ENCODE measurements at places on chromosomes 11 and 22.
A peak's percentile ranks its signal among the peaks of the same experiment; 100 is the strongest.

DNA sequence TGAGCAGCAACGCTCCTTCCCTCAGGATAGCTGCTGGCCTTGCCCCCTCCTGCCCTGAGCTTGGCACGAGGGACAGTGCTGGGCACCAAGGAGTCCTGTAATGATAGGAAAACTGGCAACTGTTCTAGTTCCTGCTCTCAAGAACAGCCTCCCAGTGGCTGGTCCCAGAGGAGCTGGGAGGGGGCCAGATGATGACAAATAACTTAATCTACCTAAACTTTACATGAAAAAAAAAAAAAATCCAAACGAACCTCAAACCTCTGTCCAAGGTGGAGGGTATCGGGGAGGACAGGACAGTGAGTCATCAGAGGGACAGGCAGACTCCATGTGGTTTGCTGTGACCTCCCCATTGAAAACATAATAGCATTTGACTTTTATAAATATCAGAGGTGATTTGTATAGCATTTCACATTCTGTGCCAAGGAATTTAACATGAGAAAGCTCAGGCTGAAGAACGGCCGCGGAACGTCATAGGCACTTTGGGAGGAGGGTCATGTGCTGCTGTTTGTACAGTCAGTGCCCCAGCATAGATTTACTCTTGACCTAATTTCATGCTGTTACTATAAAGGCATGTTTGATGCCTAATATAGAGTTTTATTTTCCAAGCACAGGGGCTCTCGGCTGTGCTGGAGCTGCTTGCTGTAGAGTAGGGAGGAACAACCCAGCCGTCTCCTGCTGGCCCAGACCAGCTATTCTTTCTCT, 98.2 kb upstream of the NNMT start:
- no peak for DNase-seq

DNA sequence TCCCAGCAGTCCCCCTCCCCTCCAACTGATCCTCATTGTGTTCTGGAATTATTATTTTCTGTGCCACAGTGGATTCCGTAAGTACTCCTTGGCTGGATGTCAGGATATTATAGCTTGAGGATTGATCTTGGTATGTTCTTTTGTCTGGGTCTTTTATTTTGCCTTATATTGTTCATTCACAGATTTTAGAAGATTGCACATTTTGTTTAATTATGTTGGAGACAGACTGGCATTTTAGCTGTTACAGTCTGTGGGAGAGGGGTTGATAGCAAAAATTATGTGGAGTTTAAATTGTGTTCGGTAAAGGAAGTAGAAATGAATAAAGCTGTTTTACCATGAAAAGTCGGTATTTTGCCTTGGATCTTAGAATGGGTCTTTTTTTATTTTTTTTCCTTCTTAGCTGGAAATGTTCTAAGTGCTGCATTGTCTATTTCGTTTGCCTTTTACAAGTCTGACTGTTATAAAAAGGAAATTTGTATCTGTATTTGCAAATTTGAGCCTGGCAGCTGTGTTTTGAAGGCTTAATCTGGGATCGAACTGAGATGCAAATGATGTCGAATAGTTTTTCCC, 141.9 kb upstream of the TTC12 start:
- no peak for DNase-seq

GRCh38 chr22:44997060-44997459, 12.7 kb downstream of the PHF21B start:
- no peak for DNase-seq

DNA sequence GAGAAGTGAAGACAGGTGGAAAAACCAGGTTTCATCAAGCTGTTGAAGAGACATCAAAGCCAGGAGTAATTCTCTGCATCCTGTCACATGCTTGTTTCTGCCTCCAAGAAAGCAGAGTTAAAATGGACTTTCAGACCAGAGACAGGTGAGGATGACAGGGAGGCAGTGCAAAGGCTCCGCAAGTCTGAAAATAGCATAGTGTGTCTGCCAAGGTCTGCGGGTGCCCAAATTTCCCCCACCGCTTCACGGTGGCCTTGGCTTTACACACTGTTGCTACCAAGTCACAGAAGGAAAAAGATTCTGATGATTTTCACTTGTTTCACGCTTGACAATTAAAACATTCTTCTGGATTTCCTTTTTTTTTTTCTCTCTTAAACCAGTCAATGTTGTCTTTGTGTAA, 44.2 kb downstream of the SNX19 start:
- no peak for DNase-seq

GRCh38 chr11:104570078-104570701, 328.1 kb downstream of the CASP12 start:
- DNase-seq = no peak

DNA sequence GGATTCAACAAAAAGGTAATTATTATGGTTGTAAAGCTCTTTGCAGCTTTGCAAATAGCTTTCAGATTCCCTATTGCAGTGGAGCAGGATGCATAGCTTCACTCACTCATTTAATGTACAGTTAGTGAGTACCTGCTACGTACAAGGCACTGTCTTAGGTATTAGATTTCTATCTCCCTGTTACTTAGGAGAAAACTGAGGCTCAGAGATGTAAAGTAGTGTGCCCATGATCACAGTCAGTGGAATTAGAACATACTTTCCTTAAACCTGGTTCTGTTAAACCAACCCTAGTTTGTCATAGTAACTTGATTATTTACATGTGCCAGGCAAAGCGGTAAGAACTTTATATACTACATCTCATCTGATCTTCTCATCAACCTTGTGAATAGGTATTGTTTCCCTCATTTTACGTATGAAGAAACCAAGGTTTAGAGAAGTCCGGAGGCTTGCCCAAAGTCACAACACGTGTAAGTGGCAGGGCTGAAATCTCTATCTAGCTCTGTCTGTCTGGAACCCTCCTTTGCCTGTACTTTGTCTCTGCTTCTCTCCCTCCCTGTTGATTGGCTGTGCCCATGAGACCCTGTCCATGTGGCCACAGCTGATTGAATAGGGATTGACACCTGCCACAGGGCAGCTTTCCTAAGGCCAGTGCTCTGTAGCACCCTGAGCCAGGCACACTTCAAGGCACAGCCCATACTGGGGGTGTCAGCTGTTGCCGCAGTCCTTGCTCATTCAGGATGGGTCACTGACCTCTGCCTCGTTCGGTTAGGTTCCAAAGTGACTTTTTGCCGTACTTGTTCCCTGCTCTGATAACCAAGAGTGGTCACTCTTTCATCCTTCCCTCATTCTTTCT, 63.8 kb upstream of the PRSS23 start:
- DNase-seq = no peak

DNA sequence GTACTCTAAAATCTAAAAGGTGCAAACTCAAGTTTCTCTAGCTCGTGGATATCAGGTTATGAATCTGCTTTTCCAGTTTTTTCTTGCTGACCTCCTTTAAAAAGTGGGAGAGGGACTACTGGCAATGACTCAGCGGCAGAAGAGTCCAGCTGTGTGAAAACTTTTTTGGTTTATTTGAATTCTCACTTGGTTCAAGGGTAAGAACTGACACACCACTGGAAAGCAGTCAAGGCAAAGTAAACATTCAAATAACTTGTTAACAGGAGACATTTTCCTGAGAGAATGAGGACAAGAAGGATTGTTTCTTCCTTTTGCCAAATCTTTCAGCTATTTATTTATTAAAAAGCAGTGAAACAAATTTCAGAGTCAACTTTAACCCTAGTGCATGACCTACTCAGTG, 36.1 kb downstream of the CDON start:
- no peak for DNase-seq

DNA sequence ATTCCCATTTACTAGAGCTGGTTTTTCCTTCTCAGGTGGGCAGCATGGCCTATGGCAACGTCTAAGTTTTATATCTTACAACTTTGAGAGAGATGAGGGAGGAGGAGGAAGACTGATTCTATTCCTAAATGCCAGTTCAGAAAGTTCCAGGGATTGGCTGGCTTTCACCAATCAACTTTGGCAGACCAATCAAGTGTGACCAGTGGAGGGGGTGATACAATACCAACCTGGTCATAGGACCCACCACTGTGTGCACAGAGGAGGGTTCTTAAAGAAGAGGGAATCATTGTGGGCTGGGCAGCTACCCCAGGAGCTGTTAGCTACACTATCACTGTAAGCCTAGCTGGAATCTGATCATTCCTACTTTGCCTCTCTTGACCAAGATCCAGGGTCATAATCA, 8.1 kb downstream of the DIXDC1 start:
- no peak for DNase-seq

- DNase-seq = no peak
These were observed 10.2 kb downstream of the DGKZ start for GRCh38 chr11:46357483-46357936.

GRCh38 chr11:119417726-119418540, 5.0 kb downstream of the THY1 start:
- DNase-seq = no peak

DNA sequence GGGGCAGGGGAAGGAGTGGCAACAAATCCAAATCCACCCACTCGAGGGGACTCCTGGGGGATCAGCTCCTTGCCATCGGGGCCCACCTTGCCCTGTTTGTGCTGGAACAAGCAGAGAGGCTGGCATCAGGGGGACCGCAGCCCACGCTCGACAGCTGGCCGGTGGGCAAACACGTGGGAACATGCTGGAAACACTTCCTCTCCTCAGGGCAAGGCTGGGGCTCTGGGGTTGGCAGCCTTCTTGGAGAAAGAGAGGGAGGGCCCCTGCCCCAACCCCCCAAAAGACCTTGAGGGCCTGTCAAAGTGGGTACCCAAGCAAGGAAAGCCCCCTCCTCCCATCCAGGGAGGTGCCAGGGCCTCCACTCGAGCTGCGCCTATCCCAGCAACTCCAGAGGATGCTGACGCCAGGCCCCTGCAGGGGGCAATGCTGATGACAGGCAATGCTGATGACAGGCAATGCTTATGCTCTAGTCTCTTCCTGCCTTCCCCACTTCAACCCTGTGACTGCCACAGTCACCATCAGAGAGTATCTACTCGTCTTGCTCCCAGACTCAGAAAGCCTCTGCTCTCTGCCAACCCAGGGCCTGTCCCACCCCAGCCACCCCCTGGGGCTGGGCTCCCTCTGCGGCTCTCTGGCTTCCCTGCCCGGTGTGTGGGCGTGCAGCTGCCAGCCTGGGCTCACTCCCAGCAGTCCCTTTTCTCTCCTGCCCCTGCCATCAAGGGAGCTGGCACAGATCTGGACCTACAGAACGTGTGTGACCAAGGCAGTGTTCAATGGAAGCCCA, 6.0 kb downstream of the ESS2 start:
- no peak for DNase-seq

GRCh38 chr11:103050351-103050750, 41.6 kb downstream of the DCUN1D5 start:
- no peak for DNase-seq

DNA sequence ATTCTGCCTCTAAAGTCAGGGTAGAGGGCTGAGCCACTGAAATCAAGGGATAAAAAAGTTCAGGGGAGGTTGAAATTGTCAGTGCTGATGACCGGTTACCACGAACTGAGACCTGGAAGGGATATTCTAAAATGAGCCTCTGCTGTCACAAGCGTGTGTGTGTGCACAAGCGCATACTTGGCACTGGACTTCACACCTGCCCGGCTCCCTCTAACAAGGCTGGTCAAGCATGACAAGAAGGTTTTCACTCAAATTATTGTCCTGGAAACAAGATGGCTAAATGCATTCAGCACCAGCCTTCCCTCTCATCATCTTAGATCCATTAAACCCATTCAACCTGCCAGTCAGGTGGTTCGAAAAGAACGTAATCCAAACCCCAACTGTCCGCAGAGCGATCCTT, 54.8 kb upstream of the CECR2 start:
- DNase-seq = no peak

- no peak for DNase-seq
These were observed 44.4 kb downstream of the P4HA3 start for GRCh38 chr11:74267014-74267413.

- no peak for DNase-seq
These were observed 56.7 kb downstream of the GRAMD4 start for GRCh38 chr22:46676881-46677280.

- no peak for DNase-seq
These were observed 19.9 kb upstream of the SCN3B start for GRCh38 chr11:123674297-123674696.

- DNase-seq = no peak
These were observed 48.9 kb downstream of the DHCR7 start for GRCh38 chr11:71399341-71399740.

DNA sequence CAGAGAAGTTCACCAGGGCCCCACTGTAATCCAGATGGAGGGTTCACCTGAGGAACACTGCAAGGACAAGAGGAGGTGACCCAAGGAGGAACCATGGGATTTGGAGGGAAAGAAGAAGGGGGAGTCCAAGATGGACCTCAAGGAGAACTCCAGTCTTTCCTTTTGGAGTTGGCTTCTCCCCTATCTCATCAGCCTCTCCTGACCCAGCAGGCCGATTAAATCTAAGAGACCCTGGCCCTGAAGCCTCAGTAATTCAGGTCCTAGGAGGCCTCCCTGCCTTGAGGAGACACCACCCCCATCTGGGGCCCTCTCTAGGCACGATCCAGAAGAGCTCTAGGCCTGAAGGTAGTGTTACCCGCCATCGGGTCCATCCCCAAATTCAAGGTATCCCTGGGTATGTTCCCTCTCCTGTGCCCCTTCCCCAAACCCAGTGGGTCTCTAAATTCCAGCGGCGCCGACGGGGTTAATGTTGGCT, 15.1 kb upstream of the DGKZ start:
- no peak for DNase-seq

DNA sequence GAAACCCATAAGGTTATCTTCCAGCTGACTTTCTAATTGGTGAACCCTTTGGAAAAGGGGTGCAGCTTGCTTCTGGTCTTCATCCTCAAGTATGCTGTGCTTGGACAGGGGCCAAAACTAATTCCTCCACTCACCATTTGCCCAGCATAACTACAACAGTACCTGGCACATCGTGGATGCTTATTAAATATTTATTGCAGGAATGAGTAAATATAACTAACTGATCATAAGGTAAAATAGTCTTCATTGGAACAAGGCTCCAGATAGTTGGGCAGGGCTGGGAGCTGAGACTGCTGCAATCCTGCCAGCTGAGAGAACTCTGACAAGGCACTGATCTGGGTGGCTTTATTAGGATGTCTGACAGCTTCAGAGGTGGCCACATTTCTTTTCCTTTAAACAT, 2.4 kb upstream of the SIDT2 start:
- DNase-seq = no peak

GRCh38 chr11:6640036-6640984, 15.3 kb downstream of the DCHS1 start:
- DNase-seq = no peak

- peak; percentile 32 for DNase-seq
These were observed 63.9 kb downstream of the MYO7A start for GRCh38 chr11:77191823-77192495.

Measured in stimulated activated CD8-positive, alpha-beta memory T cell treated with anti-CD3 and anti-CD28 coated beads, Interleukin-4, amount 100 ng/mL, for 24 hours (primary cell).